Cerebellum (tissue), 4 donors: ENCODE measurements at places on chromosomes 1 and 21. TPM values are rescaled to one million over a fixed set of nuclear protein-coding genes. Genes with fewer than 3 reads are reported as not detected.

Gene GABPB2
- total RNA-seq, result 8.3 TPM

Gene PLXNA2
- 45.1 TPM for total RNA-seq

Gene CELA3A
- not detected for total RNA-seq

Gene PHLDA3
- 5.6 TPM for total RNA-seq

Gene MECR
- total RNA-seq, result 18.9 TPM

Gene GLUL
- 392 TPM for total RNA-seq

Gene KLF17
- not detected for total RNA-seq

Gene SMCP
- not detected for total RNA-seq

Gene KRTAP12-2
- not detected for total RNA-seq

Gene KCNC4
- total RNA-seq, result 7.1 TPM

Gene TRIM17
- total RNA-seq, result 4.0 TPM

Gene CCDC185
- total RNA-seq, result not detected

Gene RPL22
- 180 TPM for total RNA-seq
